Breast epithelium (tissue), 4 donors: ENCODE measurements at places on chromosomes 1 and 21. TPM values are rescaled to one million over a fixed set of nuclear protein-coding genes. Genes with fewer than 3 reads are reported as not detected.

The NHLH1 gene
- 0.15 TPM for total RNA-seq

The KPRP gene
- total RNA-seq = not detected

The HPCAL4 gene
- total RNA-seq = not detected

The IVL gene
- not detected for total RNA-seq

The IGSF5 gene
- 0.98 TPM for total RNA-seq

The S100A5 gene
- total RNA-seq = not detected

DNA sequence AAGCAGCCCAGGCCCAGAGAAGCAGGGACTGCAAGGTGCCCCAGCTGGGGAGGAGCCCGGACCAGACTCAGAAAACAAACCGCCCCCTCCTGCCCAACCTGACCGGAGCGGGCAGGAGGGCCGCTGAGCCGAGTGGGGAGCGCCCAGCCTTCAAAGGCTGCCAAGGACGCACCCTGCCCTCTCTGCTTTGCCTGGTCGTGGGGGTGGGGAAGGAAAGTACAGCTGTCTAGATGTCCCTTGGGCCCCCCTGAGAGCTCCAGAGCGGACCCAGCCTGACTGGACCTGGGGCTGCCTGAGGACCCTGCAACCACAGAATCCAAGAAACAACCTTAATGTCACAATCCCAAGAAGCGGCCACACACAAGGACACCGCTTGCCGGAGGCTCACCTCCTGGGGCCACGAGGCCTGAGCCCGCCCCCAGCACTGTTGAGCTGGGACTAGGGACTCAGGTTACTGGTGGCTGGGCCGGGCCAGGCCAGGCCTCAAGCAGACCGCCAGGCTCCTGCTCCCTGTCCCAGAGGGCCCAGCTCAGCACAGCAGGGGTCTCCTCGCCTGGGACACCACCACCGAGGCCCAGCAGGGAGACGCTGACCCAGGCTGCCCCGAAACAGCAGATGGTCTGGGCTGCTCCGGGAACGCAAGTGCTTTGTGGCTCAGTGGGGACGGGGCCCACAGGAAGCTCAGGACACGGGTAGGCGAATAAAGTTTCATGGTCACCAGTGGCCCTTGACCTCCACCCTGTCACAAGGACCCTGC is 1.4 kb downstream of the DVL1 start:
- DNase-seq = no peak

DNA sequence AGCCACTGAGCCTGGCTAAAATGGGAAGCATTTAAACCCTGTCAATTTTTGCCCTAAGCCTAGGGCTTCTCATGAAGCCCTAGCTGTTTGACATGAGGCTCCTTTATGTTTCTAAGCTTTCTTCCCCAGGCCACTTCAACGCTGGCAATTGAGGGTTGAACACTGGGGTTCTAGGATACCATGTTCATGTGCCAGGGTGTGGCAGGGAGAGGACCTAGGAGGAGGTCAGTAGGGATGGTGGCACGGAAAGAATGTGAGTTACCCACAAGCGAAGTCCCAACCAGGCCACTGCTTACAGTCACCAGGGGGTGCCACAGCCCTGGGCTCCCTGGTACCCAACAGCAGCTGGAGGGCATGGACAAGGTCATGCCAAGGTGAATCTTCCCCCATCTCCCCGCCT is 90.8 kb upstream of the AJAP1 start:
- no peak for DNase-seq

- no peak for DNase-seq
These were observed 6.9 kb upstream of the SRP9 start for GRCh38 chr1:225770561-225771248.

DNA sequence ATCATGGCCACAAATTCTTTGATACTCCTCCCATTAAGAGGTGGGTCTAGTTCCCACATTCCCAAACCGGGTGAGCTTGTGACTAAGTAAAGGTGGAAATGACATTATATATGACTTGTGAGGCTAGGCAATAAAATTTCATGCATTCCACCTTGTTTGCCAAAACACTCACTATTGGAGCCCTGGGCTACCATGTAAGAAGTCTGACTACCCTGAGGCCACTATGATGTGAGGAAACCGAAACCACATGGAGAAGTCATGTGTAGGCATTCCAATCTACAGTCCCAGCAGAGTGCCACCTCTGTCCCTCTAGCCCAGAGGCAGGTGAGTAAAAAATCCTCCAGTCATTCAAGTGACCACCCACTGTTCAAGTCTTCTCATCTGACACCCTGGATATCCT is 17.9 kb upstream of the SMG7 start:
- DNase-seq = no peak

GRCh38 chr1:42692461-42692860 is 10.2 kb downstream of the YBX1 start:
- no peak for DNase-seq

GRCh38 chr1:160578175-160578524 is 1.1 kb downstream of the CD84 start:
- DNase-seq = no peak

DNA sequence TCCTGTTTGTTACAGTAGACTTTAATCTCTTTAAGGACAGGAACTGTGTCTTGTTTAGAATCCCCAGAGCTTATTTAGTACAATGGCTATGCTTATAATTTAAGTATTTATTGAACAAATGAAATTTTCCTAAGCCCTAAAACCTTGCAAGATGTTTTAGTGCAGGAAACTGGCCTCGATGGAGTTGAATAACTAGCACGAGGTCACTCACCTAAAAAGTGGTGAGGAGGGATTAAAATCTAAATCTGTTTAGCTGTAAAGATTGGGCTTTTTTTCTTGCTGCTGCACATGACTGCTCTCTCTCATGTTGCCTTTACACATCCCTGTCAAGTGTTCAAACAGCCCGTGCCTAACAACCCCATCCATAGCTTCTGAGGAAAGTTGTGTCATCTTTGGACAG is 10.2 kb downstream of the NFYC start:
- DNase-seq = no peak

GRCh38 chr1:30047576-30047975 is 675.8 kb downstream of the MATN1 start:
- DNase-seq = no peak

DNA sequence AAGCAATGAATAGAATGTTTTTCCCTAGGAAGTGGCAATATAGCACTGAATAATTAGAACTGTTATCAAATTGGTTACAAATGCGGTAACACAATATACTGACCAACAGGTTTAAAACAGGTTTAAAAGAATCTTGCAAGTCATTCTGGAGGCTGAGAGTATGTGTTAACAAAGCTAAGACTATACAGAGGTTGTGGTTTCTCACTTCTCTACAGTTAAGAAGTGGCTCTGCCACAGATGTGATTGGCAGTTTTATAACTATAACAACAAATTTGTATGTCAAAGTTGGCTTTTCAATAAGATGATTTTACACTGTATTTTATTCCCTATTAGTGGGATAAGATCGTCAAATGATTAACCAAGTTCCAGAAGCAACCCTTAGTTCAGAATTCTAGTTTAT is 7.1 kb downstream of the ANGEL2 start:
- DNase-seq = no peak

DNA sequence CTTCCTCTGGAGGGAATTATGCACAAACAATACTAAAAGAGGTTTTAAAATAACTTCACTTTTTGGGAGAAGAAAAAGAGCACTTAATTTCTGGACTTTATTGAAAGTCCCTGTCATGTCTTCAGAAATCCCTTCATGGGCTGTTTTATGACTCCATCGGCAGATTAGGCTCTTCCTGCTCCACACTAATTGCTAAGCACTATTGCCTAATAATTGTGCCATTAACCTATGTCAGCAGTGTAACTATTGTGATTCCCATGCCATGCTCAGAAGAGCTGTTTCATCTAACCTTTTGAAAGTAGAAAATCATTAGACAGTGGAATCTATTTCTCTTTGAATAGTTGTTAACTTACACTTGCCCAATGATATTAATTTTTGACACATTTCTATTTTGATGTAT is 489.3 kb upstream of the RUNX1 start:
- no peak for DNase-seq

- DNase-seq = no peak
These were observed 1.4 kb downstream of the PSEN2 start for GRCh38 chr1:226871636-226872327.

DNA sequence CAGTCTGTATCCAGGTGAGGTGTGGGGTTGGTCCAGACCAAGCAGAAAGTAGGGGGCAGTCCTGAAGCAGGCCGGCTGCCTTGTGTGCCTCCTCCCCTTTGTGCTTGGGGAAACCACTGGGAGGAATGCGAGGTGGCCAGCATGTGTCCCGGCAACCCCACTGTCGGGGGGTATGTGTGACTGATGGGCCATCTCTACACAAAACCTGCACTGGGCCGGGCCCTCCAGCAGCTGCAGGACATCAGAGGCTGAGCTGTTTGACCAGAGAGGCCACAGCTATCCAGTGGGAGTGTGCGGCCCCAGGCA is 33.3 kb downstream of the TMEM51 start:
- DNase-seq = no peak

- no peak for DNase-seq
These were observed 21.8 kb downstream of the LPAR3 start for GRCh38 chr1:84871181-84871580.

GRCh38 chr1:43551396-43551888 is 20.8 kb downstream of the PTPRF start:
- no peak for DNase-seq

DNA sequence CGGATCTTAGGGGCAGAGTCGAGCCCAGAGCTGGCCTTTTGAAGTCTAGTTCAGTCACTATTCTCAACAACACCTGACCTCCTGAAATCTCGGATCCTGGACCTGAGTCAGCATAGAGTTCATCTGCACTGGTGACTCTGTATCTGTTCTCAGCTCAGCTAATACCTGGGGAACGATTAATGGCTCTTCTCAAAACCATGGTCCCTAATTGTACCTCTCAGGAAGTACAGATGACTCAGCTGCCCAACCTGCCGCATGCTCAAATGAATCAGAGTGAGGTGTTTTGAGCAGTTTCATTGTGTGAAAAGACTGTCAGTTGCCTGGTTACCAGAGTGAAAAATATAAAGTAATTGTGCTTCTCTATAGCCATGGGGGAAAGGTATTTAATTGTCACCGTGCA is 89.2 kb downstream of the SLC35F3 start:
- no peak for DNase-seq

DNA sequence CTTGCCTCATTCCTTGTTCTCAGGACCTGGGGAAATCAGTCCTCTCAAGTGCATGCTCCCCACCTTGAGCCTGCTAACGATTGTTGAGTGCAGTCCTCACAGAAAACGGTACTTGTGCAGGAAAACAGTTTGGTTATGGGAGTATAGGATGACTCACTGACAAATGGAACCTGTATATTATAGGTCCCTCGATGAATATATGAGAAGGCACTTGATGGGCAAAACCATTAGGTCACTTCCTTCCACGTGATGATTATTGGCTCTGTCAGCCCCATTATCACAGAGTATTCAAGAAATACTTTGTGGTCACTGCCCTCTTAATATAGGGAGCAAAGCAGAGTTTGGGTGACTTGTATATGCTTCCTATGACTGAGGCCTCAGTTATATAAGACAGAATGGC is 6.2 kb downstream of the CCDC17 start:
- DNase-seq = no peak

GRCh38 chr1:11501491-11501897 is 22.5 kb downstream of the DISP3 start:
- DNase-seq = peak; percentile 51

GRCh38 chr1:85259912-85260274 is 431 bp upstream of the C1orf52 start:
- DNase-seq = no peak

DNA sequence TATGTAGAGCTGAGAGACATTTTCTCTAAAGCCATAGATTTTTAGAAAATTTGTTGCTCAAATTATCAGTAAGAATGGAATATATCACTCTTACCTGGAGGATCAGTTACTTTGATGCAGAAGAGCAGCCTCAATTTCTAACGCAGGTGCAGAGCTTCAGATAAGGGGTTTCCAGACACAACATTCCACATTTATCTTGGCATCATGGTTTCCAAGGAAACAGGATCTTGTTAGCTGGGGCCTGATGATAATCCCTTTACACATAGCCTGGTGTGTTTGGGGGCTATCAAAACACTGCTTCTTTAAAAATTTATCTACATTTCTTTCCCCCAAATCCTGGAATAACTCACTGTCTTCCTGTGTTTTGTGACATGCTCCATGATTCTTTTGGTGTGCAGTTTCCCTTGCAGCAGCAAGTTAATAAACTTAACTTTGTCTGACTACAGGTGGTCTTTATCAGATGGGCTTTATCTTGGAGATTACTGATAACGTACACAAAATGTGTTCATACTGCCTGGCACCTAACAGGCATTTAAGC is 2.7 kb upstream of the STX12 start:
- no peak for DNase-seq

- DNase-seq = no peak
These were observed 366.7 kb downstream of the HHIPL2 start for GRCh38 chr1:222181191-222181590.

DNA sequence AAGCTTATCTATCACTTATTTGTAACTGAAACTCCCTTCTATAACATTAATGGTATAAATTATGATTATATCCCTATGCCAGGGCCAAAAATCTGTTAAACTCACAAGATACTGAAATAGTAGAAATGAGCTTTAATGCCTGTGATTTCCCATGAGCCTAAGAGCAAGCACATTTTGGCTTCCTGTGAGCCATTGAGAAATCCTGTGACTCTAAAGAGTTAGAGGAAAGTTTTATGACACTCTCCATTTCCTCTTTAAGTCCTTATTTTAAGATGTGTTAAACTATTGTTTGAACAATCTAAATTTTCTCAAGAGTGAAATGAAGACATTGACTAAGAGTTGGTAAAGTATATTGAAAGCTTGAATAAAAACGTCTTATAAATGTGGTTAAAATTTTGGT is 45.6 kb downstream of the SUCO start:
- DNase-seq = no peak

DNA sequence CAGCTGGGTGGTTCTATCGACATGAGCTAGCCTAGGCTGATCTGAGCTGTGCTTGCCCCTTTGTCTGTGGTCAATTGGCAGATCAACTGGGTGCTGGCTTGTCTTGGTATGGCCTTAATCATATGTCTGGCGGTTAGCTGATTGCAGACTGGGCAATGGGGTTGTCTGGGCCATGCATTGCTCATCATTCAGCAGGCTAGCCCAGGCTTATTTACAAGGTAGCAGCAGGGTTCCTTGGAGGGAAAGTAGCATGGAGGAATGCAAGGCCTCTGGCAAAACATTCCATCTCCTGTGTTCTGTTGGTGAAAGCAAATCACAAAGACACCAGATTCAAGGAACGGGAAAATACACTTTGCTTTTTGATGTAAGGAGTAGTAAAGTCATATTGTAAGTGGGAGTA is 84.0 kb upstream of the IVNS1ABP start:
- DNase-seq = no peak

GRCh38 chr1:23564529-23565122 is 5.3 kb upstream of the ID3 start:
- no peak for DNase-seq
